NCI-H524 (cell line): ENCODE measurements at places on chromosomes 7 and 10.

DNA sequence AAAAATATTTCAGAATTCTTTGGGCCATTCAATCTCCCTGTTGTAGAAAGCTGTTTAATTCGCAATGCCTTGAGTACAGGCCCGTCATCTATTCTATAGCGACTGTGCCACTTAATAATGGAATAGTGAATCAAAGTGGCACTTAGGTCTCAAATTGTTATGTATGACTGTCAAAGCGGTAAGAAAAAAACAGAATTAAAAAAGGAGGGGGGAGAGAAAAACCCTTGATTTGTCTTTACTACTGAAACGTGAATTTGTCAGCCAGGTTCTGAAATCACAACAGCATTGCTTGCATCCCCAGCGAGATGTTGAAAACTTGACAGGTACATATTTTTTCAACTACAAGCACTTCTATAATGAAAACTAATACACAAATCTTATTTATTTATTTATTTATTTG is 320.9 kb downstream of the TFEC start:
- DNase-seq = no peak

DNA sequence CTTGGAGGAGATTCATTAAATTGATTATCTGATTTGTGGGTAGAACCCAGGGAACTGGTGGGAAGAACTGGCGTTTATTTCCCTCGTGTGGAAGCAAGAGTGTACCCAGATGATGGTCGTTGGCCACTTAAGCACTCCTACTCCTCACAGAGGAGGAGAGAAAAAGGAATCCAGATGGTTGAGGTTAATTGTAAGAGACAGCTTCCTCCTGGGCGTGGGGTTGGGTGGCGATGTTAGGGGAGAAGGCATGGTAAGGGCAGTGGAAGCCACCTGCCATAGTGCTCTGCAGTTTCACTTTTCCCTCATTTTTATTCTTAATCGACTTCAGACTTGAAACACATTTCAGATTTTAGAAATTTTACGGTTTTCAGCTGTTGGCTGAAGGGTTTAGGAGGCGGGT is 104.1 kb downstream of the DOCK1 start:
- peak; percentile 74 for DNase-seq

- no peak for DNase-seq
These were observed 352.5 kb downstream of the FGFR2 start for GRCh38 chr10:121245754-121246153.

GRCh38 chr10:129030996-129031843 is 435.8 kb upstream of the MGMT start:
- DNase-seq = no peak

DNA sequence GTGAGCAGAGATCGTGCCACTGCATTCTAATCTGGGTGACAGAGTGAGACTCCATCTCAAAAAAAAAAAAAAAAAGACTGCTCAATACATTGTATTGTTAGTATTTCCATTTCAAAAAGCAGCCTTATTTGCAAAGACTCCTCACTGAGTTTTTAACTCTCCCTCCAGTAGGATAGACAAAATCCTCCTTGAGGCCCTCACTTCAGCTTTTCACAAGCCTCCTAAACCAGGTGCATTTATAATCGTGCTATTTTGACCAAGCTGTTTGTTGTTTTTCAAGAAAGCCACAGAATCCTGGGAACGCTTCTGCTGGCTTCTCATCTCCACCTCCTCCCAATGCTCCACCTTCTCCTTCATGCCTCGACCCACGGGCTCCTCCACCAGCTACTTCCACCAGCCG is 6.3 kb upstream of the DDIT4 start:
- DNase-seq = no peak

GRCh38 chr7:22871661-22872060 is 49.0 kb upstream of the TOMM7 start:
- DNase-seq = no peak

DNA sequence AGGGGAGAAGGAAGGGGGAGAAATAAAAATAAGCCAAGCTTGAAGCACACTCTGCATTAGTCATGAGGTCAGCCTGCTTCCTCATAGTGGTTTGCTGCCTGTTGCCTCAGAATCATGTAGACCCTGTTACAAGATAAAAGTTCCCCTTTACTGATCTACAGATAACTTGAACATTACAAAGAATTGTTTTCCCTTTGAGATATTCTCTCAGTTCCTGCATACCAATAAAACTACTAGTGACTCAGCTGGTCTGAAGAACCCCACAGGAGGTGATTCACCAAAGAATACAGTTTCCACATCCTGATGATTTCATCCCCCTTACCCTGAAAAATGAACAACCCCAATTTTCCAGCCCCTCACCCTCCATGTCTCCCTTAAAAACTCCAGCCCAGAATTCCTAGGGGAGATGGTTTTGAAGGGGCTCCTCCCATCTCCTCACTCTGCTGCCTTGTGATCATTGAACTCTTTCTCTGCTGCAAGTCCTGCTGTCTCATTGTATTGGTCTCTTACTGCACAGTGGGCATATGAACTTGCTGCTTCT is 31.5 kb upstream of the NRP1 start:
- no peak for DNase-seq

DNA sequence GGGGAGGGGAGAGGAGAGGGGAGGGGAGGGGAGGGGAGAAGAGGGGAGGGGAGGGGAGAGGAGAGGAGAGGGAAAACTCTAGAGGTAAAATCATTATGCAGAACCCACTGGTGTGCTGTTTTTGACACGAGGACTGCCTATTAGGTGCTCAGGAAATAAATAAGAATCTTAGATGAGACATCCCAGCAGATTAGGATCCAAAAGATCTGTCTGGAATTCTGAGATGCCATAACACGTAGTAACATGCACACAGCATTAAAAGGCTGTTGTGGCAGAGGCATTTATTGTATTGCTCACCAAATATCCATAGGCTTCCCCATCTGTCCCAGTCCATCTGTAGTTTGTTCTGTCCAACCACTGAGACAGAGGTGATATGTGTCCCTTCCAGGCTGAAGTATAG is 40.8 kb upstream of the KMT2E start:
- peak; percentile 60 for DNase-seq

- DNase-seq = no peak
These were observed 153.7 kb downstream of the PRPF18 start for GRCh38 chr10:13740461-13740860.

DNA sequence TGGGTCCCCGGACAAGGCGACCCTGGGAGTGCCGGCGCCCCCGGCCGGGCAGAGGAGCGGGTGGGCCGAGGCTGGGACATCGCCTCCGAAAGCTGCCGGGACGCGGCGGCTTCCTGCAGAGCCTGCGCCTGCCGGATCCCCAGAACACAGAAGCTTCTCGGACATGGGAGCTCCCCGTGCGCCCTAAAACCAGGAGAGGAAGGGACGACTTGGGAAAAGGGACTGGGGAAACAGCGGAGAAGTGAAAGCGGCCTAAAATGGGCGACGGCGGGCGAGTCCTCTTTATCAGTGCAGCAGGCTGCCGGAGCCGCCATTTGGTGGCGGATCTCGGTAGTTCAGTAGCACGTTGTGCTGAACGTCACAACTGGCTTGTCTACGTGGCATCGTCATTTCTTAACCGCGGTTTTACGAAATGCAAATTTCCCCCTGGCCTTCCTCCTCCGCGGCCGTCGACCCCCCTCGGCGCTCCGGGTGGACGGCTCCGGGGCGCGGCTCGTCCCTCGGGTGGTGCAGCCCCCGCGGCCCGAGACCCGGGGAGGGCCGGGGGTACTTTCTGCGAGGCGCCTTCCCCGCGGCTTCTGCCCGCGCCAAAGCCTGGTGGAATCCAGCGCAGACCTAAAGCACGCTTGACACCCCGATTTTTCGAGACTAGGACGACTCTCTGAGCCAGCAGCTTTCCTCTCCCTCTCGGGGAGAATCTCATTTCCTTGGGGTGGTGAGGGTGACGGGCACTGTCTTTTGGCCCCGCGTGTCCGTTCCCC is 9.9 kb upstream of the SPAG6 start:
- DNase-seq = no peak

GRCh38 chr7:27114881-27115220 is 12.4 kb upstream of the HOXA2 start:
- no peak for DNase-seq

DNA sequence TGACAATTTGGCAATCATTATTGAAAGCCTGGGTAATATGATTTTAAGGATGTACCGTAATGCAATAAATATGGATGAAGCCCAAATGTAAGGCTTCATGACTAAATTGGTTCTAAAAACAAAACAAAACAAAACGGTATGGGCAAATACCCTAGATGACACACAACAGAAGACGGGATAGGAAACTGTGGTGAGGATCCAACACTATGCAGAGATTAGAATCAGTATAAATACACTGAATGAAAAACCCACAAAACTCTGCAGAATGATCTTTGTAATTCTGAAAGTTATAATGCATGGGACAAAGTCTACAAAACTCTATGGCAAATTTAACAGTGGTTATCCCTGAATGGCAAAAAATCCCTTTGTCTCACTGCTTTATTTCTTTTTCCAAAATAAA is 57.6 kb downstream of the MALSU1 start:
- DNase-seq = no peak

- DNase-seq = no peak
These were observed 18.8 kb upstream of the TNPO3 start for GRCh38 chr7:129073738-129074137.

GRCh38 chr7:44775383-44776107 is 20.9 kb upstream of the PPIA start:
- no peak for DNase-seq

GRCh38 chr10:90399782-90400181 is 458.1 kb downstream of the HTR7 start:
- DNase-seq = no peak
